ENCODE measurements at places on chromosomes 3 and 15.

- no peak for DNase-seq
Measured at GRCh38 chr3:181230258-181230657, 240.7 kb upstream of the DNAJC19 start.

DNA sequence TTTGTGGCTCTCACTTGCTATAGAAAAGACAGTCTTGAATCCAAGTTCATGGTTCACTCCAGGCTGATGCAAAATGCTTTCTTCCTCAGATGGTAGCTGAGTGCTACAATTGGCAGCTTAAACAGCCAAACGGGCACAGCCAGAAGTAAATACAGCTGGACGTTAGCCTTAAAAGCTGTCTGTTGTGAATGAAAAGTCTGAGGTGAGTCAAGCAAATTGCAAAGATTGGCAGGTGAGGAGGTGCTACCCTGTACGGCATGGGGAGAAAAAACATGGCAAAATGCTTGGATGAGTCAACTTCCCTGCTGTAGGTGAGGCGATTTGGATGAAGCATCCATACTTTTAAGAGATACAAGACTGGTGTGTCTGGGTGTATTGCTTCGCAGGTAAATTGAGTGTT lies 40.5 kb downstream of the IL5RA start:
- no peak for DNase-seq

DNA sequence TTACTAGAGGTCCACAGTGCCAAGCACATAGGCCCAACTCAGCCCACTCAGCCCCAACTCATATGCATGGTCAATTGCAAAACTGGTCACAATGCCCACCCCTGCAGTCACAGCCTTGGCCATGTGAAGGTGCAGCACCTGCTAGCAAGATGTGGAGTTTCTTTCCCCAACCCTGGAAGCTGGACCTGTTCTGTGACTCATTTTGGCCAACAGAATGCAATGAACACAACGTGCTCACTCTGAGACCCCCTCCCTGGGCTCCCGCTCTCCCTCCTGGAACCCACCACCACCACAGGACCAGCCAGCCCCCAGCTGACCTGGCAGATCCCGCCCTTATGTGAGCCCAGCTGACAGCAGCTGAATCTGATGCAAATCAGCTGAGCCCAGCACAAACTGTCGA lies 34.4 kb downstream of the ALDH1L1 start:
- no peak for DNase-seq

GRCh38 chr3:196796317-196796716 lies 56.7 kb downstream of the PAK2 start:
- DNase-seq: no peak

GRCh38 chr15:31373096-31373865 lies 46.6 kb downstream of the KLF13 start:
- DNase-seq: no peak
